ENCODE measurements at places on chromosomes 6 and 20.

DNA sequence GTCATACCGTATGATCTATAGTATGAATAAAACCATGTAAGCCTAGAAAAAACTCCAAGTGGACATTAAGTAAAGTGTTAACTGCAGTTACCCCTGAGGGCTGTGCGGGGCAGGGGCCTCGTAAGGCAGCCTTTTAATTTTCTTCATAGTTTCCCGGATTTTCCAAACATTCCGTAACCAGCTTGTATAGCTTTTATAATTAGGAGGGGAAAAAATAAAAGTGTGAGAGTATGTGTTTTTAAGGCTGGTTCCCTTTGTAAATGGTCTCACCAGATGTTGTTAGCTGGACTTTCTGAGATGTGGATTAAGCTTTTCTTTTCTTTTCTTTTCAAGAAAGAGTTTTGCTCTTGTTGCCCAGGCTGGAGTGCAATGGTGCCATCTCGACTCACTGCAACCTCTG is 7.0 kb downstream of the KIAA1755 start:
- no peak for DNase-seq

DNA sequence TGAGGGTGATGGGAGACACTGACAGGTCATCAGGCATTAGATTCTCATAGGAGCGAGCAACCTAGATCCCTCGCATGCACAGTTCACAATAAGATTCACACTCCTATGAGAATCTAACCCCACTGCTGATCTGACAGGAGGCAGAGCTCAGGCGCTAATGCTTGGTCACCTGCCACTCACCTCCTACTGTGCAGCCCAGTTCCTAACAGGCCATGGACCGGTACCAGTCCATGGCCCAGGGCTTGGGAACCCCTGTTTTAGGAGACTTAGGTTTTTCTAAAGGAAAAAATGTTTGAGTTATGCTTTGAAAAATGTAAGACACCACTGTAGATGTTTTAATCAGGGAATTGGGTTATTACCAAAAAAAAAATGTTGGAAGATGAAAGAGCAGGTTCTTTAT is 6.7 kb downstream of the HLA-E start:
- DNase-seq = no peak

DNA sequence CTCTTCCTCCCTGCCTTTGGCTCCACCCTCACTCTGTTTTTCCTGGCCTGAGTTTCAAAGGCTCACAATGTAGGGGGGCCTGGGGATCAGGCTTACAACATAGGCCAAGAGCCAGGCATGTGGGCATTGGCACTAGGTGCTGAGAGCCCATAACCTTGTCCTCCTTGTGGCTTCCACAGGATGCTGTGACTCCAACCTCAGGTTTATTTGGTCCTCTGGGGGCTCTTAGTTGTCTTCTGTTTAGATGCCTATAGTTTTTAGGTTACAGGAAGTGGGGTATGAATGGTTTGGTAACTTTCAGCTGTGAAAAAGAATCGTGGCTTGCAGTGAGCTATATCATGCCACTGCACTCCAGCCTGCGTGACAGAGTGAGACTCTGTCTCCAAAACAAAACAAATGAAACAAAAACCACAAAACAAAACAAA is 25.6 kb downstream of the MMP24 start:
- no peak for DNase-seq

DNA sequence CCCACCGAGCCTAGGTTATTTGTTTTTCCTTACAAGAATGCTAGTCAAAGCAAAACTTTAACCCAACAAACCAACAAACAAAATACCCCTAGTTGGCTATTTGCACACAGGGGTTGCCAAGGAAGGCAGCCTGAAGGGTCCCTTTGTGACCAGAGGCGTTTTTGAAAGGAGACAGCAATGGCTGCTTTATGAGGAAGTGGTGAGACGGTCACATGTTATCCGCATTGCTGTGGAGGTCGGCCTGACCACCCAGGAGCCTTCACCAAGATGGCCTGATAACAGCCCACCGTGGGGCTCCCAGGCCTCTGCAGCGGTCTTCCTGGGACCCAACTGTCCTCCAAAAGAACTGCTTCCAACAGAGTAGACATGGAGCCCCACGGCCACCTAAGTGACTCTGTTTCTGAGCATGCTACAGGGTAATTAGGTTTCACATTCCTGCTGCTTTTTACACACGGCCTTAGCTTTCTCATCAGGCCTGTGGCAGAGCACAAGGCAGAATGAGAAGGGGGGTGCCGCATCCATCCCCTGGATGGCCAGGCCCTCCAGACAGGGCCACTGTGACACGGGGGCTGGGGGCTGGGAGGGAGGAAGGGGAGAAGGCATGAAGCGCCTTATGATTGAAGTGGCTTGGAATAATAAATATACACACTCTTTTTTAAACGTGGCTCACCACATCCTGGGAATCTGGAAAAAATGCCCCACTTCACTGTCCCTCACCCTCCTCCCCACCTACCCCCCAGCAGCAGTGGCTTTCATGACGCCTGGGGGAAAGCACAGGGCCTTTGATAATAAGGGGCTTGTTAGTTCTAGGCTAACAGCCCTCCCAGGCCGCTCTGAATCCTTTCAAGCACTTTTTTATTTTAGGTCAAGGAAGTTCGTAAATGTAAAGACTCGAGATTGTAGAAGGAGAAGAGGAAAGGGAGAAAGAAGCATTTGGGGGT is 86.0 kb downstream of the CLIC5 start:
- no peak for DNase-seq

DNA sequence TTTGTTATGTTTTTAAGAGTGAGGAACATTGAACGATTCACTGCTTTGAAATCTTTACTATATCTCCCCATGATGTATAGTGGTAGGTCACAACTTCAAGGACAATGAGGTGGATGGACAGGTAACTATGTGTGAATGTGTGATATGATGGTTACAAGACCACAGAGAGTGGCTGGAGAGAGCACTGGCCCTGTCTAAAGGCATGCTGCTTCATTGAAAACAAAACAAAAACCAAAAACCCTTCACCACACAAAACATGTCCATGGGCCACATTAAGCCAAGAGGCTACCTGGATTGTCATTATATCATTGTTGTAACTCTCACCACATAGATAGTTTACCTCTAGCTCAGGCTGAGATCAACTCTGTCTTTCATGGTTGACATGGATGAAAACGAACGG is 180.6 kb upstream of the TENT5A start:
- no peak for DNase-seq

DNA sequence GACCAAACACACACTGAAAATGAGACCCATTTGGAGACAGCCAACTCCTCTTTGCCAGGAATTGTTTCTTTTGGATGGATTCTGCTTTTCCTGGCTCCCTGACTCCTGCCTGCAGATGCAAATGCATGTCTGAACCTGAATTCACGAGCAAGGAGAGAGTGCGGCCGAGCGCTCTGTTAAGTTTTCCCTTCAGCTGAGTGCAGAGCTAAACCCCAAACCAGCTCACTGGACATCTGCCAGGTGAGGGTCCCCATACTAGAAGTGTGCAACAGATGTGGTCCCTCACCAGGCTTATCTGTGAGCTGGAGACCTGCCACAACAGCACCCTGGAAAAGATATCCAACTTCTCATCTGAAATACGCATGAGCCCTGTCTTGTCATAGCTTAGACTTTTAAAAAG is 59.0 kb downstream of the CD164 start:
- DNase-seq = no peak

GRCh38 chr6:6716998-6717763 is 128.7 kb downstream of the LY86 start:
- no peak for DNase-seq

DNA sequence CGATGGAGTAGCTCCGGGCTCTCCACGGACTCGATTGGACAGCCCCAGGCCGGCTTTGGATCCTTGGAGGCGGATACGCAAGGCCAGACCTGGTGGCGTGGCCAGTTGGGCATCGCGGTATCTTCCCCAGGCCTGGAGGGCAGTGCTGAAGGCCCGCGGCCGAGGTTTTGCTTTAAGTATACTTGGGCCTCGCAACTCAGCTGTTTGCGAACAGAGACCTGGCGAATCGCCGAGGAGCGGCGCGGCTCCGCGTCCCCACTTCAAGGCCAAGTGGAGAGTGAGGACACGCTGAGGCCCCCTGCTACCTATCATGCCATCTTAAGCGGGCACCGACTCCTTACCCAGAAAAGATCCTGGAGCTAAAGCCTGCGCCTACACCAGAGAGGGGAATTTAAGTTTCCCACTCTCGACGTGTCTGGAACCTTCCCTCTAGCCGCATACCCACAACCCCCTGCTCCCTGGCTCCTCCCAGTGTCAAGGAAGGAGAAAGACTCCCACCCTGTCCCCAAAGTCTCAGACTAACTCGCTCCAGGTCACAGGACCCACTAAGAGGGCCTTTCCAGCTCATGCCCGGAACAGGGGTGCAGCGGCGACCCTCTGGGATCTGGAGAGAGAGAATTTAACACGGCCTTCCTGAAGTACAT is 4.1 kb downstream of the LINC00237 start:
- no peak for DNase-seq

GRCh38 chr20:53738945-53739798 is 145.5 kb upstream of the ZNF217 start:
- no peak for DNase-seq

DNA sequence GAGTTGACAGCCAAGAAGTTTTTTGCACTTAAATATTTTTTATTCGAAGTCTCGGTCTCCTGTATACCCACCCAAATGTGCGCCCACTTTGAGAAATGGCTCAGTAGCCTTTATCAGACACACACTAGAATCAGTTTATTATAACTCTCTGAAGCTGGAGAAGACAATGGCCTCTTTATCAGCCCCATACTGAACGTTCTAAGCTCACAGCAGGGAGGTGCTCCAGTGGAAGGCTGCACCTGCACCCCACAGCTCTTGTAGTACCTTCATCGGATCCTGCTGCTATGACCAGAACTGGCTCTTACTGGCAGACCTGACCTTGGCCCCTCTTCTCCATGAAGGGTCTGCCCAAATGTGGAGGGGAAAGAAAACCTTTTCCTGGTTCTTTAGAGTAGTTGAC is 165.0 kb upstream of the SCGN start:
- DNase-seq = no peak

DNA sequence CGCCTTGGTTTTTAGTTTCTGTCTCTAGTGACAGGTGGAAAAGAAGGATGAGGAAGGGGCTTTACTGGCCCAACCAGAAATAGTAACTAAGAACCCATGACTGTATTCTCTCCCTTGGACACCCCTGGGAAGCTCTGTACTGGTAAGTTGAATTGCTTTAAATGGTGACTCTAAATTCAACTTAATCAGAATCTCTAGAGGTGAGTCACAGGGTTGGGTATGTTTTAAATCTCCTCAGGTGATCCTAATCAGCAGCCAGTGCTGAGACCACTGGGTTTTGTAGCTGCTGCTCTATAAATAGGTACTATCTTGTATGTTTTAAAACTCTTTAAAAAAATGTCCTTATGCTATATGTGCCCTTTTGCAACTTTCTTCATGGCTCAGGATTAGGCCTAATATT is 314.0 kb upstream of the ECI2 start:
- no peak for DNase-seq

GRCh38 chr20:6626805-6627204 is 140.7 kb upstream of the BMP2 start:
- DNase-seq = no peak

DNA sequence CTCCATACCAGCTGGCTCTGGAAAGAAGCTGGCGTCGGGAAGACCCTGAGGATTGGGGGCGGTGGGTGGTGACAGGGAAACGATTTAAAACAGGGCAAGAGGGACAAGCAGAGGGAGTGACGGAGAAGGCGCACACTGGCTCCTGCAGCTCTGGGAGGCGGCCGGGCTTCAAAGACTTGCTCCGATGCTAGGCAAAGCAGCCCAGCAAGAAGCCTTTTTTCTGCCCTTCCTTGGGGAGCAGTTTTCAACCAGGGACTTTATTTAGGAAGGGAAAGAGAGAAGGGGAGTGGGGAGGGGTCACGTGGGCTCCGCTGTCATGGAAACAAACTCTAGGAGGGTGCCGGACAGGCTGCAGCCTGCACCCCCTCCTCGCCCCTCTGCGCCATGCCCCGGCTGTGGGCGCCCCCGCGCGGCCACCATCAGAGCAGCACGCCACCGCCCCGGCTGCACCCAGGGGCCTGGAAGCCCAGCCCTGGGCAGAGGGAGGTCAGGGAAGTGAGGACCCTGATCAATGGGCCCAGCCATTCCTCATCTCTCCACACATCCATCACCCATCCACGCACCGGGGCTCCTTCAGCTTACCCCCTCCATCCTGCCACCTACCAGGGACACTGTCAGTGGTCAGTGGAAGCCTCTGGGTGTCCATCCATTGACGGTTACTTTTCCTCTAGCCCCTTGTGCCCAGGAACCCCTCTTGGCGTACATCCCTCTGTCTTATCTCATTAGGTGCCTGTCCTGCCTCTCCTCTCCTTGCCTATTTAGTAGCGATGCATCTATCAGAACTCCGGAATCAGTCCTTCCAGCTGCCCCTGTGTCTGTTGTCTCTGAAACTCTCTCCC is 66.6 kb upstream of the CCDC167 start:
- DNase-seq = peak; percentile 31

DNA sequence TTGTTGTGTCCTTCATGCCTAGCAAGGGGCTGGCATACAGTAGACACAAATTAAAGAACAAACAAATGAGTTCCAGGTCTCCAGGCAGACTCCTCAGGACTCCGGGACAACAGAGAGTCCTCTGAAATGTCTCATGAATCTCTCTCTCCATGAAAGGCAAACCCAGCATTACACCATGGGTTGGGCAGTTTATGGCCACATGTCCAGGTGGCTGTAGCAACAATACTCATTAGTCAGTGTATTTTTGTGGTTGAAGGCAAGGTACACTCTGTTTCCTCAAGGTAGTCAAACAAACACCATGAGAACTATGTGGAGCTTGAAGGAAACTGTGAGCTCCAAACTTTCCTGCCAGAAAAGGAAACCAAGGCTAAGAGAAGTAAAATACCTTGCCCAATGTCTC is 62.2 kb downstream of the KCNB1 start:
- no peak for DNase-seq

DNA sequence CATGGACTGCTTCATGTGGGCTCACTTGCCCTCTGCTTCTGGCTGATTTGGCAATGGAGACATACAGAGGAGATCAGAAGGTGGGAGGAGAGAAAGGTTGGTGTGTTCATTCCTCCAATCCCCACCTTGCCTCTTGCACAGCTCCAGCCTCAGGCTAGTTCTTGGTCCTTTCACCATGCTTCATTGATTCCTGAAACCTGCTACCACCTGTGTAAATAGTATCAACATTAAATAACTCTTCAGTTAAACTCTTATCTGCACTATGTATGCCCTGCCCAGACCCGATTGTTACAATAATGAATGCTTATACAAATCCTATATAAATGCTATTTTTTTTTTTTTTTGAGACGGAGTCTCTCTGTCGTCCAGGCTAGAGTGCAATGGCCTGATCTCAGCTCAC is 174.5 kb downstream of the CD83 start:
- DNase-seq = no peak

GRCh38 chr6:136737871-136738691 is 54.2 kb downstream of the MAP3K5 start:
- no peak for DNase-seq
